ENCODE measurements at places on chromosomes 12 and 14.
A peak's percentile ranks its signal among the peaks of the same experiment; 100 is the strongest.

DNA sequence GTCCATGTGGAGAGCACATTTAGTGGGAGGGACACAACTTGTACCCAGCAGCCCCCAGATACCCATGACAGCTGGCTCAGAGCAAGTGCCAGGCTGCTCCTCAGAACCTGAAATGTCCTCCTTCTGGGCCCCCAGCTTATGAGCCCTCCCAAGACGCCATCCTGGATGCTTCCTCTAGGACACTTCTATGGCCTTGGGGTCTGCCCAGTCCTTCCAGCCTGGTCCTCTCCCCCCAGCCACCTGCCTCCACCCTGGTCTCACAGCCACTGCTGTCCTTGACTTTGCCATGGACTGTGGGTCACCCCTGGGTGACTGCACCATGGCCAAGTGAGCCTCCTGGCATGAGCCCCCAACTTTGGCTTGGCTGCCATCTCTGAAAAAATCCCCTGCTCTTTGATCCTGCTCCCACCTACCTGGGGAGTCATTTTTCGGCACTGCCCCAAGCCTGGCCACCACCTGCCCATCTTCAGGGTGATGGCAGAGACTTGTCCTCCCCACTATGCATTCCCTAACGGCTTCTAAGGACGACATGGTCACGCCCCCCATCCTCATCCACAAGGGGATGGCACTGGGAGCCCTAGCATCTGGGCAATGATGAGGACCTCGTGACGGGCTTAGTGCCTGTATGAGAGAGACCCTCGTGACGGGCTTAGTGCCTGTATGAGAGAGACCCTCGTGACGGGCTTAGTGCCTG, 323.7 kb downstream of the TMEM121 start:
- DNase-seq: no peak

GRCh38 chr12:46858368-46858767, 32.6 kb upstream of the SLC38A4 start:
- DNase-seq: no peak

- DNase-seq: no peak
These were observed 55.3 kb downstream of the GALNT16 start for GRCh38 chr14:69315301-69315700.

- DNase-seq: no peak
These were observed 468.4 kb upstream of the STXBP6 start for GRCh38 chr14:25518364-25518763.

GRCh38 chr12:101859664-101860607, 17.4 kb upstream of the DRAM1 start:
- peak; percentile 53 for DNase-seq

DNA sequence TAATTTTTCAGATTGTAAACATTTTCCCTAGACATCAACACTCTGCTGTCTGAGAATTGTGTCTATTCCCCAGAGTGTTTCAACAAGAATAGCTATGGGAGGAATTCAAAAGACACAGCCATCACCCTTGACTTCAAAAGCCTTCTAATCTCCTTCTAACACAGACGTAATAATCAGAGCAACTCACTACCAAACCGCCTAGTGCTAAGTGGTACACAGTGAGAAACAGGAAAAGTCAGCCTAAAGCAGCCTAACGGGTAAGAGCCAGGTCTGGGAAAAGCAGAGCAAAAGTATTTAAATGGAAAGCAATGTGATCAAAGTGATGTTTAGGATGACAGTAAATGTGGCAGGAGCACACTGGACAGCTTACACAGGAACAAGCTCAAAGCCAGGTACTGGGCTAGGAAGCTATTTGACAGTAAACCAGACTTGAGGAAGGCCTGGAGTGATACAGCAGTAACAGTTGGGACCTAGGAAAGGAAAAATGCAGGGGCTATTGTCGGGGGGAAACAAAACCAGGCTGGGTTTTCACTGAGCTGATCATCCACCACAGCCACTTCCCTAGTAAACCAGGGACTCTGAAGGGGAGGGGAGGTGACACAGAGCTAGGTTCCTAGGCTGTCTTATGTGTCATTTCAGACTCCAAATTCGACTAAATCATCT, 29.4 kb downstream of the CORO1C start:
- peak; percentile 49 for DNase-seq

DNA sequence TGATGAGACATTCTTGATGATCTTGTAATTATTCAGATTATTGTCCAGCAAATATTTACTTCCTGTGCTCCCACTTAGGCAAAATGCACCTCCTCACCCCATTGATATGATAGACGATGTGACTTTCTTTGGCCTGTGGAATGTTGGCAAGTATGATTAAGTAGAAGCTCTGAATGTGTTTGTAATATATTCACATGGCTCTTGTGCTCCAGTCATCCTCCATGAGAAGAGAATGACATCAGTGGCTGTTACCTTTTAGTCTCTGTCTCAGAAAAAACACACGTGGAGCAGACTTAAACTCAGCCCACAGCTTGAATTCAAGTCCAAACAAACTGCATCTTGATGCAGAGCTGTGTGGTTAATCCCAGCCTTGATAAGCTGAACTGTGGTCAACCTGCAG, 984.3 kb upstream of the FBXO33 start:
- DNase-seq: no peak

All from activated CD4-positive, alpha-beta T cell treated with anti-CD3 and anti-CD28 coated beads, Interleukin-2, Interleukin-4, amounts not matched to agents 100 ng/mL and 50 ng/mL, durations not matched to agents 16 hours and 8 hours (primary cell).